Stimulated activated CD4-positive, alpha-beta T cell treated with anti-CD3 and anti-CD28 coated beads, TNF-alpha, amount 100 ng/mL, for 24 hours (primary cell): ENCODE measurements at places on chromosomes 2 and 18.
A peak's percentile ranks its signal among the peaks of the same experiment; 100 is the strongest.

GRCh38 chr2:45782986-45783385 is 131.5 kb downstream of the PRKCE start:
- DNase-seq, result no peak

GRCh38 chr2:202847693-202848524 is 23.7 kb downstream of the ICA1L start:
- no peak for DNase-seq

DNA sequence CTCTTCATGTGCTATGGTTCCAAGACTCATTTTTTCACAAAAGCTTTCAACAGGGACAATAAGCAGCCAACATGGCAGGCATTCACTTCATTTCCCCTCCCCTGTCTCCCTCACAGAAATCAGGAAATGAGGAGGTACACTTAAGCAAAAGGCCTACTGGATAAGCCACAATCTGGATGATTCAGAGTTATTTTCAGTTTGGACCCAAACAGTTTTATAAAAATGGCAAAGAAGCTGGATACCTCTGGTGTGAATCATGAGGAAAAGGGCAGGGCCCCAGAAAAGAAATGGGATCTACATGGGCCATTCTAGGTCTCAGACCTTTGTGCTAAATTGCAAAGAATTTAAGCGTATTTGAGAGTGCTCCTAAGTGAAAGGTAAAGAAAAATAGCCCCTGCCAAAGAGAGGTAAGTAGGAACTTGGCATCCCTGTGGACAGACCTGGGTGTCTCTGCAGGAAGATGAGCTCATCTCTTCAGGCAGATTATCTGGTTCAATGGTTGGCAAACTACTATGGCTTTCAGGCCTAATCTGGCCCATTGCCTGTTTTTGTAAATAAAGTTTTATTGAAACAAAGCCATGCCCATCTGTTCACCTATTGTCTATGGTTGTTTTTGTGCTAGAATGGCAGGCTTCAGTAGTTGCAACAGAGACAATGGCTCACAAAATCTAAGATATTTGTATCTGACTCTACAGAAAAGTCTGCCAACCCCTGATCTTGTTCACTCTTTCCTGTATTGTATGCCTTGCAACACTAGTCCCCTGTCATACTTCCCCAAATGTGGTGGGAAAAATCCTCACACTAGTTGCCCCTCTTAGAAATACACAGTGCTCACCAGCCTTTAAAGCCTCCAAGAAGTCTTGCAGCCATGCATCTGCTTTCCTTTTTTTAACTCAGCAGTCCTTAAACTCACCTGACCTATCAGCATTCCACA is 315.0 kb downstream of the ALK start:
- DNase-seq, result no peak

DNA sequence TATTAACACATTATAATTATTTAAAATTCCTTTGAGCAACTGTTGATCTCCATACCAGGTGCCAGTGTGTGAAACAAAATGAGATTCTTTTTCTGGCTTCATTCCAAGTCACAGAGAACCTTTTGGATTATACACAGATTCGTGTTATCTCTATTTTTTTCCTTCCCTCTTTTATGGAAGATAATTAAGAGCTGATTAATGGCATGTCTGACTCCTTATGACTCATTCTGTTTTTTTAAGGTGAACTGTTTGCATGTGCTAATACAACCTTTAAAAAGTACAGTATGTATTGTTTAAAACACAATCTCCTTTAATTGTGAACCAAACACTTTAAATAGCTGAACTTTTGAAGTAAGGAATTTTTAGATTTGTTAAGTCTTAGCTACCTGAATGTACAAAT is 39.3 kb downstream of the PELI1 start:
- DNase-seq, result no peak

- no peak for DNase-seq
These were observed 199.1 kb upstream of the CCDC150 start for GRCh38 chr2:196440413-196440812.

- DNase-seq, result no peak
These were observed 352.6 kb upstream of the CWC22 start for GRCh38 chr2:180359522-180360282.

DNA sequence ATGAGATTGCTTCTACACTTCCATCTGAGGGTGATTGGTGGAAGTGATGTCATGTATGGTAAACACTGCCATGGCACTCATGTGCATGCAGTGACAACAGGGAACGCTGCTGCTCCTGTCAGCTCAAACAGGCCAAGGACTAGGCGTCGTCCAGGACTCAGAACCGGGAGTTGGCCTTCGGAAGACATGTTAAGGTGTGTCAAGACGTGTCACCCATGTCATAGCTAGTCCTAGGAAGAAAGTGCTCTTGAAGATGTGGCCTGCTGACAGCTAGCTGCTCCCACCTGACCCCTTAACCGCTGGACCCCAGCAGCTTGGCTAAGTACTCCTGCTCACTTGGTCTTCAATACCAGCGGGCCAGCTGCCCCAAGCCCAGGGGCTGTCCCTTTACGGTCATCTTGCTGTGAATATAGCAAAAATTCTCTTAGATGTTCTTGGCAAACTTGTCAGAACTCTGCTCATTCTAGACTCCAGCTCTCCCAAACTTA is 6.3 kb upstream of the NOSTRIN start:
- DNase-seq, result no peak

DNA sequence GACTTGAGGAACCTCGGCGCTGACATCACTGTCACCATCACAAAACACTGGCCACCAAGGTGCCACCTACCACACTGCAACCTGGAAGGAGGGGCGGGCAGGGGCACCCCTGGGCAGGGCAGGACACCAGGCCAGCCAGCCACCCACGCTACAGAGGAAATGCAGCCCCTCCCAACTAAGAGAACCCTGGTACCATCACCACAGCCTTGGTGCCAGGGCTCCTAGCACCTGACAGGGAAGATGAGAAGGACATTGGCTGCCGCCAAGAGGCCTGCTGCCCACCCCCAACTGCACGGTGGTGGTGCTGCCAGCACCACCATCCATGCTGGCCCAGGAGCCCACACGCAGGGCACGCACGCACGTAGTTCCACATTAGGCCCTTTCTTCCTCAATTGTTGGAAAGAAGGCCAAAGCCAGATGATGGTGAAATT is 88.7 kb downstream of the HDAC4 start:
- DNase-seq, result no peak

GRCh38 chr2:207768866-207769596 is 675 bp downstream of the FZD5 start:
- no peak for DNase-seq

DNA sequence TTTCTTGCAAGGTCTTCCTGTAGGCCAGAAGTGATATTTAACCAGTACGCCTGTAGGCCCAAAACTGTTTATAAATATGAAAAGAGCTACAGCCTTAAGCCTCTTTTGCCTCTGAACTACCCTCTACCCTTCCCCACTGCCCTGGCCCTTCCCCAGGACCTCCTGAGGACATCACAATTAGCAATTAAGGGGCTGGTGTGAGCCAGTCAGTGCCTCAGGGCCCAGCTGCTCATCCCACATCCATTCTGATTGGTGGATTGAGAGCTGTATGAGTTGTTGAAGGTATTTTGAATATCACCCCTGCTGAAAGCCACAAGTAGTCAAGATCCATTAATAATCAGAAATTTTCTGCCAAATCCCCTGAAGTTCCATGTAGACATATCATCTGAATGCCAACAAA is 126.3 kb upstream of the TACR1 start:
- no peak for DNase-seq

- peak; percentile 18 for DNase-seq
These were observed 2.4 kb upstream of the HOXD12 start for GRCh38 chr2:176096986-176097819.

DNA sequence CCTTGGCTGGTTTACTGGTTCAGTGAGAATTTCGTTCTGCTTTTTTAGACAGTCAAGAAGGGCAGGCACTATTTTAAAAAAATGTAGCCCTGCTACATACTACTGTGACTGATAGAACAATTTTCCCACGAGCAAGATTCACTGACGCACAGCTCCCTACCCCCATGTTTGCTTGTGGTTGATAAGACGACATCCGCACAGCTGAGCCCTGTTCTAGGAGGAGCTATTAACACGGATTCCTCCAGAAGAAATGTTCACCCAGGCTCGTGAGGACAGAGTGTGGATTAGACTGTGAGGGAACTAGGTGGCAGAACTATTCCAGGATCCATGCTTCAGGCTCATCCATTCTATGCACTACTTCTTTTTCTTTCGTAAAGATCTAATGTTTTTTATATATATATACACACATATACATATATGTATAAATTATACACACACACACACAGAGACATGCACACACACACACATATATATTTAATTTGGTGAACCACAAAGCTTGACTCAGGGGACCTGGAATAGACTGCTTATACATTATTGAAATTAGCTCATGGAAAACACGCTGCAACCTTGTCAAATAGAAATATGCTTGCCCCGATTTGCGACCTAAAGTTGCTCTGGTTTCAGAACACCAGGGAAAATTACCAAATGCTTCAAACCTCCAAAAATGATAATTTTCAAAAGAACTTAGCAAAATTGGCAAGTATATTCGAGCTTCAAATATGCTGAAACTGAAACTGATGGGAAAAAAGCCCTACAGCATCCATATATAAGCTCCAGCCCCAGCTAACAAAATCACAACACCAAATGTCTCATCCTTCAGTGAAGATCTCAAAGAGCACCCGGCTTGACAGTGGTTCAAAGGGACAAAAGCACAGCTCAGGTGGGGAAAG is 370.4 kb downstream of the SOCS6 start:
- DNase-seq, result no peak

- DNase-seq, result peak; percentile 4
These were observed 115.0 kb upstream of the CDCA7 start for GRCh38 chr2:173239644-173240043.

DNA sequence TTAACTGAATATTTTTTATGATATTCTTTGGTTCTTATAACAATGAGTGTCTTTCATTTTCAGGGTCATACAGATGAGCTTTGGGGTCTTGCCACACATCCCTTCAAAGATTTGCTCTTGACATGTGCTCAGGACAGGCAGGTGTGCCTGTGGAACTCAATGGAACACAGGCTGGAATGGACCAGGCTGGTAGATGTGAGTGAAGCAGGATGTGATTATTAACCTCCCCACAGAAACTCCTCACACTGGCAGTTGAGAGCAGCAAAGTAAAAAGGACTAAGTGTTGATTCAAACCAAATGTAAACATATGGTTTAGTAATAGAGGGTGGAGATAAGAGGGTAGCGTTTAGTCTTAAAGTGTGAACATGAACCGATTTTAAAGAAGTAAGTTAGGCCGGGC is 57.8 kb downstream of the COX7A2L start:
- DNase-seq, result no peak

- no peak for DNase-seq
These were observed 21.6 kb upstream of the C2orf42 start for GRCh38 chr2:70212298-70212932.

DNA sequence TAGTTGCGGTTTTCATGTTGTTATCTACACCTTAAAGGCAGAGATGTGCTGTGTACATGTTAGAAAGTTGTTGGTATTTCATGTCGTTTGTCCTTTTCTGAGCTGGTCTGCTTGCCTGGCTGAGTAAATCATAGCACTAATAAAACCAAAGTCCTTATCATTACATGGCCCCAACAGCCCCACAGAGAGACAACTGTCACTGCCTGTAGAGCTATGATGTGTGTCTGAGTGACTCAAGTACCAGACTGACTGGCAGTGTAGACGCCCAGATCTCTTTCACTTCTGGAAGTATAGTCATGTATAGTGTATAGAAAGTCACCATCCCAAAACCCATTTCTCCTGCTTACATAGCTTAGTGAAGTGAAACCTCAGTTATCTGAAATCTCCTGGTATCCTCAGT is 4.3 kb downstream of the SOCS6 start:
- DNase-seq, result no peak

GRCh38 chr2:68964282-68964681 is 10.2 kb upstream of the GKN1 start:
- DNase-seq, result no peak

- no peak for DNase-seq
These were observed 68.0 kb downstream of the FAM124B start for GRCh38 chr2:224333726-224334482.

DNA sequence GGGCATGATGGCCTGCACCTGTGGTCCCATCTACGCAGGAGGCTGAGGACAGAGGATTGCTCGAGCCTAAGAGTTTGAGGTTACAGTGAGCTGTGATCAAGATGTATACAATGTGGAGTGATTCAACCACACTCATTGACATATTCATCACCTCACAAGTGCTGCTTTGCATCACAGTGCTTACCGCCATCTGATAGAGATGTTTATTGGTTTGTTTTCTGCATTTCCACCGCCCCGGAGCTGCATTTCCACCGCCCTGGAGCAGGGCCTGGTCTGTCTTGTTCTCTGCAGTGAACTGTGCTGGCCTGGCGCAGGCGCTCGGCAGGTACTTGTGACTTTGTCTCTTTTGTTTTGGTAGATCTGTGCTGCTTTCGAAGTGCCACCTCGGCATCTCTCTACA is 96.0 kb downstream of the SMAD7 start:
- no peak for DNase-seq

GRCh38 chr2:179340678-179341077 is 76.0 kb upstream of the SESTD1 start:
- DNase-seq, result no peak

DNA sequence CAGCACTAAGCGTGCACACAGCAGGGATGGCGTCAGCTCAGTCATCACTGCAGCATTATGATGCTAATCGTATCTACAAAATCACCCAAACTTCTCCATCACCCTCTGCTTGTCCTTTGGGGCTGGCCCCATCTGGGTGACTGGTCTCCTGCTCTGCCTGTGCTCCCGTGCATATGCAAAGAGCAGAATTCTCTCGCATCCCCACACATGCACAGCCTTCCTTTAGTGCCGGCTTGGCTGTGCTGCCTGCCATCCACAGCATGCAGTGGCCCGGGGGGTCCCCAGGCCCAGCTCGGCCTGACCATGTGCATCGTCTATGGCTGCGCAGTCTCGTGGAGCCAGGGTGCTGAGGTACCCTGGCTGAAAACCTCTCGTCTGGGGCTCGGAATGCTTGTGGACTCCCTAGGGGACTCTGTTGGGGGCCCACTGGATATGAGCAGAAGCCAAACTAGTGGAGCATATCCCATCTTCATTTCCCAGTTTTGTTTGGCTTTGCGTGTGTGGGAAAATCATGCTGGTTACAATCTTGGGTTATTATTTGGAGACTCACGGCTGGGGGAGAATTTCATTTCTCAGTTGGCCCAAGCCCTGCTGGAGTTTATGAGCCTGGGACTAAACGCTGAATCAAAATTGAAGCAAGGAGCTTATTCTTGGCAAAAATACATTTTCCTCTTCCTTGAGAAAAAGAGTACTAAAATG is 70.9 kb upstream of the HS6ST1 start:
- DNase-seq, result no peak

GRCh38 chr18:6737833-6738232 is 8.3 kb downstream of the ARHGAP28 start:
- DNase-seq, result no peak

DNA sequence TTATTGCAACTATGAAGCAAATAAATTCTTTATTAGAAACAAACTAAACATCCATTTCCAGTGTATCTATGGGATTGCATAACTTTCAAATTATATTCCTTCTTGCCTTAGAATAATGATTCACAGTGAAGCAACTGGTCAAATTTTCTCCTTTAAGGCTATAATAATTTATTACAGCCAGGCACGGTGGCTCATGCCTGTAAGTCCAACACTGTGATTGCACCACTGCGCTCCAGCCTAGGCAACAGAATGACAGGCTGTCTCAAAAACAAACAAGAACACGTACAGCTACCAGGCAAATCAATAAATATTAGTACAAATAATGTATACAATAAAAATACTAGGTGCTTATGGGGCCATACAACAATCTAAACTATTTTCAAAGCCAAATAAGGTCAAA is 1416.2 kb downstream of the LRP1B start:
- no peak for DNase-seq
